ENCODE measurements at places on chromosomes 4 and X.

DNA sequence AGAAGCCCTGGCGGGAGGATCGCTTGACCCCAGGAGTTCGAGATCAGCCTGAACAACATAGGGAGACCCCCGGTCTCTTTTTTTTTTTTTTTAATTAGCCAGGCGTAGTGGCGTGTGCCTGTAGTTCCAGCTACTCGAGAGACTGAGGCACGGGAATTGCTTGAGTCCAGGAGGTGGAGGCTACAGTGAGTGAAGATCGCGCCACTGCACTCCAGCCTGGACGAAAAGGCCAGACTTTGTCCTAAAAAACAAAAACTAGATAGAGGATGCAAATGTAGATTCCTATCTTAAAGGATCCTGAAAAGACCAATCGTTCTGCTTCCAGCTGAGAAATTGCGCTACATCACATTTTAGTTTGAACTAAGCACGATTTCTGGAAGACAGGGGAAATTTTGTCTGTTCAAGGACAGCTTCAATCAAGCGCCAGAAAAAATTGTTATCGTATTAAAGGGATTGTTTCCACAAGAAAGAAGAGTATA lies 627 bp upstream of the HSD17B11 start:
- DNase-seq = no peak

- DNase-seq = no peak
These were observed 475.9 kb downstream of the PDHA2 start for GRCh38 chr4:96315815-96316214.

DNA sequence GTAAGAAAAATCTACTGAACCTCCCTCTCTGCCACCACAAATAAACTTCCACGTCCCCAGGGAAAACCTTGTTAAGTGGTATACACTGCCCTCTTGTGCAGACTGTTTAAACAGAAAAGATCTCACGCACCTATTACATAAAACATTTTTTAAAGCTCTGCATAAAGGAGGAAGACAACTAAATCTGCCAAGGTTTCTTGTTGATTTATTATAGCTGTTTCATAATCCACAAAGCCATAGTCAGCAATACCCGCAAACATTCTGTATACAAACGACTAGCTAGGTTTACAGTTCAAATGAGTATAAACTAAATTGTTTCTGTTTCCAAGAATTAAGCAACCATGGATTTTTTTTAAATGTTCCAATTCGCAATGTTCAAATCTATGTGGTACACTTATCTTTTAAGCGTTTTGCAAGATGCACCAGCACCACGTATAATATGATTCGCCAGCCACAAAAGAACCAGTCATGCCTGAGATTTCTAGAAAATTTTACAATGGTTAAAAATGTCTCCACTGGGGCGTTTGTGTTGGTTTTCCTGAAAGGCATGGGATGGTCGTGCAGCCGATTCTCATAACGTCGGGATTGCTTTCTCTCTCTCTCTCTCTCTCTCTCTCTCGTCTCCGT lies 164.6 kb downstream of the PRKX start:
- no peak for DNase-seq

DNA sequence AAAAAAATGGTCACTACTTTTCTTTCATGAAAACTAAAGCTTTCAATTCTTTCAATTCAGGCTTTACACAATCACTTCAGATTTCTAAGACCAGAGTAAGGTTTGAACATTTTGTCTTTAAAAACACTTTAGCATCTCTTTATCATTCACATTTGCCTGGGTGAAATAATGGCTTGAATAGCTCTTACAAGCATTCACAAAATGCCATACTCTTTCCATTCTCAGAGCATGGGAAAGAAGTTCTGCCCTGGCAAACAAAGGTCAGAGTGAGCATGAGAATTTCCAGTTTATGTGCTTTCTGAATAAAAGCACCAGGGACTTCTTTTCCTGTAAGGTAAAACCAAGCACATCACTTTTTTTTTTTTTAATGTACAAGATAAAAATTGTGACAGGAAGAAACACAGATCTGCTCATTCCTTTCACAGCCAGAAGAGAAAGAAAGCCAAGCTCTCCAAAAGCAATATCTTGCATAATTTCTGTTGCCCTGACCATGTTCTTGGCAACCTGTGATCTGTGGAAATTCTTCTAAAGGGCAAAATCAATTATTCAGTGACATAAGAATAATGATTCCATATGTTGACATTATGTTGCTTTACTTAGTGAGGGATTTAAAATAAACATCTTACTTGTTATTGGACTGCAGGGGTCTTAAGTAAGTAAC lies 64.8 kb downstream of the CD40LG start:
- DNase-seq = no peak

- DNase-seq = no peak
These were observed 618 bp downstream of the RBBP7 start for GRCh38 chrX:16869393-16870094.

- no peak for DNase-seq
These were observed 335.2 kb downstream of the ADAM29 start for GRCh38 chr4:175253184-175253902.

GRCh38 chr4:17236686-17237085 lies 275.2 kb downstream of the QDPR start:
- DNase-seq = no peak

DNA sequence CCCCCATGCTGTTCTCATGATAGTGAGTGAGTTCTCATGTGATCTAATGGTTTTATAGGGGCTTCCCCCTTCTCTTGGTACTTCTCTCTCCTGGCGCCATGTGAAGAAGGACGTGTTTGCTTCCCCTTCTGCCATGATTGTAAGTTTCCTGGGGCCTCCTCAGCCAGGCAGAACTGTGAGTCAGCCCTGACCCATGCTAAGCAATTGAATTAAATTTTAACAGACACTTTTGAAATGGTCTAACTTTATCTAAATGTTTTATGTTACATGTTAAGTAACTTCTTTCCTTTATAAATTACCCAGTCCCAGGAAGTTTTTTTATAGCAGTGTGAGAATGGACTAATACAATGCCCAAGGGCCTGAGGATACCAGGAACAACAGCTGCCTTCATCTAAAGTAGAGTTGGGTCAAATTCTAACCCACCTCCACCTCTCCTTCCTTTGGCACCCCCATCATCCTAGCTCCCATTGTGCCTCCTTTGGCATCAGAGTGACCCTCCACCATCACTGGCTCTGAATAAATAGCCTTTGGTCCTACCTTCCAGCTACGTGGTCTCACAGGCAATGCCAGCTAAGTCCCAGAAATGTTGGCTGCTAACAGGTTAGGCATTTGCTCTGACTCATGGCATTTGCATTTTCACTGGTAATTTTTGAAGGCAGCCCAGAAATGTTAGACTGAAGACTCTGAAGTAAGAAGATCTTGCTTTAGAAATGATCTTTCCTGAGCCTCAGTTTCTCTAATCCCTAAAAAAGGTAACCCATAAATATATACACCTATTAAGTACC lies 182.1 kb downstream of the MOSPD2 start:
- DNase-seq = no peak

DNA sequence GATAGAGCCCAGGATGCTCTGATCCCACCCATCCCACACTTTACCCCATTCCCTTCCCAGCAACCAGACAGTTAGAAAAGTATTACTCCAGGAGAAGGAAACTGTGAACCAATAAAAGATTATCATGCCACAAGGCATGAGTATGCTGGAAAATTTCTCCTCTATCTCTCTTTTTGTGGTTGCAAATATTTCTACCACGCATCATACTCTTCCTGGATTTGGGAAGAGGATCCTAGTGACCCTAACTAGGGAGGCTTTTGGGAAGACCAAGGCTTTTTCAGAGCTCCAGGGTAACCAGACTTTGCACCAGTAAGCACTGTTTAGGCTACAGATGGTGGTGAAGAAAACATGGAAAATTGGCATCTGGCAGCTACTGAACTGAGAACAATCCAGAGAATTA lies 257.6 kb upstream of the CLNK start:
- no peak for DNase-seq

DNA sequence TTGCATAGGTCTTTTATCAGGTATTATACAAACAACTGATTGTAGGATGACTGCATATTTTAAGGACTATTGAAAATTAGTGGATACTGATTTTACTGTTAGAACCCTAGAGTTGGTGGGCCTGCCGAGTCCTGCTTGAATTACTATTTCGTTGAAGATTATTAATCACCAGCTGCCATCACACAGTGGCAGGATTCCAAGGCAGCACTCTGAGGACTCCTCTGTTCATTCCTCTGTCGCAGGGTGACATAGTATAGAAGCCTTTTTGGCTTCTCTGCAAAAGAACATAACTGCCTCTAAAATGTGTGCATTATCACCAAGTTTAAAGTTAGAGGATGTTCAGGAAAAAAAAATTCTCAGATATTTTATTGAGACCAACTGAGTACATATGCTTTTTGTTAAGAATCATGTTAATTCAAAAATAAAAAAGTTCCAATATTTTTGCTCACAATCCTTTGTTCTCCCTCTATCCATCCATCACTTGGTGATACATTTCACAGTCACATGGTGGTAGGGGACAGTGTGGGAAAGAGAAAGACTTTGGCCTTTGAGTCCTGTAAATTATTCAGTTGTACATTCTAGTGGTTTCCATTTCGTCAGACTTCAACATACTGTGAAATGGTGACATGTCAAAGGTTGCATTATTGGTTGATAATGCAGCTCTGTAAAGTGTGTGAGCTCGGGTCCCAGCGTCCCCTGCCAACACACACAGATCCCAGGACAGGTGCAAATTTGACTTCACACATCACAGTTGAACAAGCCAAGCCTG lies 332.5 kb downstream of the GRID2 start:
- DNase-seq = no peak

GRCh38 chr4:118158763-118159375 lies 124.6 kb downstream of the NDST3 start:
- DNase-seq = no peak

DNA sequence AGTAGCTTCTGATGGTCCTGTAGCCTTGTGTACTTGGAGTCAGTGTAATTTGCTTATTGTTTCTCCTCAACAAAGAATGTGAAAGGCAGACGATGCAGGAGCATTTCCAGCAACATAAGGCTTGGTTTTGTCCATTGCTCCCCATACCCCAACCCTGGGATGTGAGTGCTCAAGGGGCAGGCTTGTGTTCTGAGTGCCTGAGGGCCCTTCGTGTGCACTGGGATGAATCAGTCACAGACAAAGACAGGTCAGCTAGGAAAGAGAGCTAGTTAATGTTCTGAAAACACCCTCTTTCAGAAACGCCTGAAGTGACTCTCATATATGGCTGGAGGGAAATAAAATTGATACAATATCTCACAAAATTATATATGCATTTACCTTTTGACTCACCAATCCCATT lies 59.1 kb downstream of the PRPS1 start:
- no peak for DNase-seq

DNA sequence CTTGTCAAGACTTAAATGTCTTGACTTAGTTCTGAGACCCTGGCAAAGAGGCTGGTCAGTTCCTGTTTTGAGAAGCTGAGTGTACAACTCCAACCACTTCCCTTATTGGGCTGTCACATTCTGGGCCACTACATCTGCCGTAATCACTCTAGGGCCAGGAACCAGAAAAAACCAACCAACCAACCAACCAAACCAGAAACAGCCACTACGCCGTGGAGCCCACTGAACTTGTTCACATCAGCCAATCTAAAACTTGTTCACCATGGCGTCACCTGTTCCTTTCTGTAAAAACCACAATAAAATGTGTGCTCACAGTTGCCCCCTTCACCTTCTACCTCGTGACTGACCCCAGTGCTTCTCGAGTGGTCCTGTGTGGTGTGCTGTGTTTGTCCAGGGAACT lies 107.3 kb downstream of the JADE1 start:
- peak; percentile 4 for DNase-seq

- DNase-seq = no peak
These were observed 215.8 kb upstream of the SFRP2 start for GRCh38 chr4:154004507-154005170.

- DNase-seq = no peak
These were observed 106.7 kb downstream of the VSIG4 start for GRCh38 chrX:65933085-65933589.

- DNase-seq = no peak
These were observed 288.5 kb downstream of the FBXW7 start for GRCh38 chr4:152247271-152247975.

DNA sequence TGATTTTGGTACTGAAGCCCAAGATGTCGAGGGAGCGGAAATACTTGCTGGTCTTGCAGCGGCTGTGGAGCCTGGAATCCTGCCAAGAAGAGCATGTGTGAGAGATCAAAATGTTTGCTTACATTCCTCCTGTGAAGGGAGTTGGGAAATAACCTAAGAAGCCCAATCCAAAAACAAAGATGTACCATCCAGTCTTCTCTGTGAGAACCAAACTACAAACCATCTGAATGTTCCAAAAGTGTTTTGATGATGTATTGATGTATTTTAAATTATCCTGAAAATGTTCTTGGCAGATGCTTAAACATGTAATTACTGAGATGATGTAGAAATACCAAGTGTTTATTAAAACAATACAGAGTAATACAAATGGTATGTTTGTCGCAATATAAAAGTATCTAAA lies 10.1 kb upstream of the ADH1A start:
- DNase-seq = no peak

- DNase-seq = no peak
These were observed 66.5 kb downstream of the MAMLD1 start for GRCh38 chrX:150429594-150429993.

Data from GM19239 (cell line).